Kasumi-1 (cell line): ENCODE measurements at places on chromosomes 1 and 21.

- DNase-seq = no peak
These were observed 20.2 kb upstream of the GPR157 start for GRCh38 chr1:9149151-9149550.

- no peak for DNase-seq
These were observed 834.0 kb downstream of the USP25 start for GRCh38 chr21:16563795-16564194.

DNA sequence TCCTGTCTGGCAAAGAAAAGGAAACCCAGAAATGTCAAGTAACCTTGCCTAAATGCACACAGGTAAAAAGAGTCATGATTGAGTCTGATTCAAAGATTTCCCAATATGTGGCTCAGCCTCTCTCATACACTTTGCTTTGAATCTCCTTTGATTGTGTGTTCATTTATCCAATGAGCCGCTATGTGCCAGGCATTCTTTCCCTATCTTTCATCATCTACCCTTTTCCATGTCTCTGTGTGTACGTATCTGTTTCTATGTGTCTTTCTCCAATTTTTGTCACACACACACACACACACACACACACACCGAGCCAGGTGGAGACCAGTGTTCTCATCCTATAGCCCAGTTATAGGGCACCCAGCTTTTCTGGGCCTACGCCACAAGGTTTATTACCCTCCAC is 35.7 kb upstream of the BCL9 start:
- no peak for DNase-seq

GRCh38 chr1:178516110-178516509 is 3.2 kb downstream of the TEX35 start:
- no peak for DNase-seq

- DNase-seq = no peak
These were observed 6.7 kb upstream of the INKA2 start for GRCh38 chr1:111745675-111746613.

- DNase-seq = no peak
These were observed 154.4 kb downstream of the HHAT start for GRCh38 chr1:210482945-210483617.

DNA sequence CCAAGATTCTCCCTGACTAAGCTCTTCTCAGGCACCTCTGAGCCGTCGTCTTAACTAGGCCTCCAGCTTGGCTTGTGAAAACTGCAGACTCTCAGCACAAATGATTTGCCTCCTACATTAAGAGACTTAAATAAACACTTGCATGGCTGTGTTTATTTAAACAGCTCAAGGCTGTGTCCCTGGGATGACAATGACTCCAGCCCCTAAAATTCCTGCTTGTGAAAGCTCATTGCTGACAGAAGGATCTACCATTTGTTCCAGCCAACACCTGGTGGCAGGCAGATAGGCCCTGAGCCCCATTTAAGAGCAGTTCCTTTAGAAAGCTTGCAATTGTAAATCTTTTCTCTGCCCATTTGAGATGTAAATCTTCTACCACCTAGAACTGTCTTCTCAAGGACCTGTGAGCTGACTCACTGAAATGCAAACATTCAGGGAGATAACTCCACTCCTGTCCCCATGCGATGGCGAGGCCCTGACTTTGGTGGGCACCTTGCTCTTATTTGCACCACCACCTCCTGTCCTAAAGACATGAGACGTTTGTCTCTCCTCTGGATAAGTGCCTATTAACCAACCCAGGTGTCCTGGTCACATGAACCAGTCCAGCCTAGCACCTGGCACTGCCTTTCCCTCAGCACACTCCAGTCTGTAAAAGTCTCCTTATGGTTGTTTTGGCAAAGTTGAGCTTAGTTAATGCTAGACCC is 15.1 kb upstream of the PCP4 start:
- DNase-seq = no peak

GRCh38 chr1:213331631-213332175 is 280.7 kb downstream of the RPS6KC1 start:
- no peak for DNase-seq

- peak; percentile 88 for DNase-seq
These were observed at the start of gene ZBTB7B for GRCh38 chr1:155002464-155003226. ZBTB7B (plus strand) TSS chr1:155002802; CDS start chr1:155014661, 11,859 bp downstream.

- no peak for DNase-seq
These were observed 397.6 kb downstream of the PLA2G4A start for GRCh38 chr1:187226396-187226795.

DNA sequence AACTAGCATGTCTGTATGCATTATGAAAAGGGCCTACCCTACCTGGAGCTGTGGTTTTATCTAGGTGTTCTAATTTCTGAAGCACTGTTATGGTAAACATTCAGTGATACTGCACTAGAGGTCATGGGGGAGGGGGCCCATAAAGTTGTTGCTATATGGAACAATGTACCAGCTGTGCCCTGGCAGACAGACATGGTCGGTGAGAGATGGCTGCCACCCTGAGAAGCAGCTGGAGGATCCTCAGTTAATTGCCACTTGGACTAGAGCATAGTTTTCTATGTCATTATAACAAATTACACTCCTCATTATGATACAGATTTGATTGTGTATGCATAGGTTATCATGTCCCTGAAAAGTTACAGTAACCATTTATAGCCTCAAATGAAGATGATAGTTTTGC is 45.4 kb downstream of the ILDR2 start:
- DNase-seq = no peak

- no peak for DNase-seq
These were observed 17.3 kb upstream of the ADARB1 start for GRCh38 chr21:45056917-45057560.

DNA sequence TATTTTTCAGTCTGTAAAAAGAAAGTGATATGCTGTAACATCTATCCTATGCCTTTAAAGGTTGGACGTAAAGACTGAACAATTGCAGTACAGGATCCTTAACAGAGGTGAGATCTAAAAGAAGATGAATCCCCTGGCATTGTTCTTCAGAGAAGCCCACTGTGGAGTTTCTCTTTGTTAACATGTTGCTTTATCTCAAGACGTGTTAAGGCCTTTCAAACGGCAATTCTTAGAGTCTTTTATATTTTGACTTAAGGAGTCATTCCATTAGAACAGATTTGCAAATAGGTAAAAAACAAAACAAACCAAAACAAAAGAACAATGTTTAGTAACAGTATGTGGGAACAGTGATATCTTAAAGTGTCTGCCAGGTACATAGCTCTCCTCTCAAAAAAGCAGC is 225.1 kb upstream of the ZP4 start:
- DNase-seq = no peak

GRCh38 chr1:38326856-38327255 is 280.3 kb upstream of the POU3F1 start:
- DNase-seq = no peak
